ENCODE measurements at places on chromosomes 3 and 15.

DNA sequence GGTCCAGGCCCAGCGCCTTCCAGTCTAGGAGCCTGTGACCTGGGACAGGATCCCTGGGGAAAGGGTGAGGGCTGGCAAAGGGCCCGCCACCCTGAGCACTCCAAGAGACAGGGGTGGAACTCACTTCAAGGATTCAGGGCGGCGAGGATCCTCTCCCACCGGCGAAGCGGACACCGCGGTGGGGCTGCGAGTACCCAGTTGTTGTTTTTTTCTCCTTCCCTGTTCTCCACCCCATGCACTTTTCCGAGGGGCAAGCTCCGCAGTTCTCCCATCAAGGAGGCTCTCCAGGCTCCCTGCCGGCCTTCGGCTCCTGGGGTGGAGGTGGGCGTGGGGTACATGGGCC lies 387 bp upstream of the PAQR5 start:
- DNase-seq, result no peak

- DNase-seq, result no peak
These were observed 2.7 kb downstream of the VGLL3 start for GRCh38 chr3:86988235-86988634.

DNA sequence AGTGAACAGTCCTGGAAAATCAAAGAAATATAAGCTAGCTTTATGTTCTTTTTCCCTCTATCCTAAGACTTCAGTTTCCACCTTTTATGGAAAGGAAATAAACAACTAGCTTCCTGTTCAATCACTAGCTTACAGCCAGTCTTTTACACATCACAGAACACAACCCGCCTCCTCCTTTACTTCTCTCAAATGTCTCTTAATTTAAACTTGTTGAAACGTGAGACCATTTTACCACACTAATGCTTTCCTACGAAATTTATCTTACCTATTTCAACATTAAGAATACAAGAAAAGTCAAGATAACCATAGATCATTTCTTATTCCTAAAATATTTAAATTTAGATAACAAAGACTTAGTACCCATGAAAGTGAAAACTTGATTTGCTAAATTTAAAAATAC lies 6.2 kb downstream of the PRTG start:
- DNase-seq, result no peak

DNA sequence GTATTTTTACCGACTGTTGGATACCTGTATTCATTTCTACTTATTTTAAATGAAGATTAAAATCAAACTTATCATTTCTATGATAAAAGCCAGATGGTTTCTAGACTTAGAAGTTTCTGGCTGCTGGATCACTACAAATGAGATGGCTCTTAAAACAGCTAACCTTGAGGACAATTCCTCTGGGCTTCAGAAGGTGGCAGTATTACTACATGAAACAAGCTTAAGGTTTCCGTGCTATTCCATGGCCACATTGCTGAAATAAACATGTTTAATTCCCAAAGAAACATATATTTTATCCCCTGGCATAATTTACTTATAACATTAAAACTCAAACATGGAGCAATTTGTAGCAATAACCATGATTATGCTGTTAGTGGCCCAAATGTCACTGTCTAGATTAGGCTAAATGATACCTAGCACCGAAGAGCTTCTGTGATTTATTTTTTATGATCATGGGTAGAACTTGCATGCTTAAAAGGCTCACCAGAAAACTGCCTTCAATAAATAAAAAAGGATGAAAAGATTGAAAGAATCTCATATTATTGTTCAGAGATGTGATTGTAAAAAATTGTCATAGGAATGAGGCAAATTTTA lies 204.0 kb upstream of the NANOGP8 start:
- DNase-seq, result no peak

DNA sequence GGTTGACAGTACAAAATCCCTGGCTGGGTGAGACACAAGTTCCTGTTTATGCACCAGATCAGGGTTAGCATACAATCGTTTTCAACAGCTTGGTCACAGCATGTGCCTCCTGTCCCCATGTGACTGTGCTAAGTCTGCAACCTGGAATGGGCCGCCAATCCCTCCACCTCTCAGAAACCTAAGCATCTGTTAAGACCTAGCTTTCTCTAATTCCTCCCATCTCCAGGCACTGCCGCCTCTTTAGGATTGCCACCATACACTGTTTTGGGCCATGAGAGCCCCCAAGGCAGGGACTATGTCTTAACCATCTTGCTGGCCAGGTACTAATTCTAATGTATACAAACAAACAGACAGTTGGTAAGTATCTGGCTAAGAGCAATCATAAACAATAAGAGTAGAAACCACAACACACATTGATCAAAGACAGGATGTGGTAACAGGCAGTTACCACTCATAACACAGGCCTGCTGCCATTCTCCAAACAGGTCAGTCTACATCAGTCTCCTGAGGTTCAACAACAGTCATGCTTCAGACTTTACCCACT lies 25.6 kb downstream of the SEC22C start:
- DNase-seq, result peak; percentile 38

DNA sequence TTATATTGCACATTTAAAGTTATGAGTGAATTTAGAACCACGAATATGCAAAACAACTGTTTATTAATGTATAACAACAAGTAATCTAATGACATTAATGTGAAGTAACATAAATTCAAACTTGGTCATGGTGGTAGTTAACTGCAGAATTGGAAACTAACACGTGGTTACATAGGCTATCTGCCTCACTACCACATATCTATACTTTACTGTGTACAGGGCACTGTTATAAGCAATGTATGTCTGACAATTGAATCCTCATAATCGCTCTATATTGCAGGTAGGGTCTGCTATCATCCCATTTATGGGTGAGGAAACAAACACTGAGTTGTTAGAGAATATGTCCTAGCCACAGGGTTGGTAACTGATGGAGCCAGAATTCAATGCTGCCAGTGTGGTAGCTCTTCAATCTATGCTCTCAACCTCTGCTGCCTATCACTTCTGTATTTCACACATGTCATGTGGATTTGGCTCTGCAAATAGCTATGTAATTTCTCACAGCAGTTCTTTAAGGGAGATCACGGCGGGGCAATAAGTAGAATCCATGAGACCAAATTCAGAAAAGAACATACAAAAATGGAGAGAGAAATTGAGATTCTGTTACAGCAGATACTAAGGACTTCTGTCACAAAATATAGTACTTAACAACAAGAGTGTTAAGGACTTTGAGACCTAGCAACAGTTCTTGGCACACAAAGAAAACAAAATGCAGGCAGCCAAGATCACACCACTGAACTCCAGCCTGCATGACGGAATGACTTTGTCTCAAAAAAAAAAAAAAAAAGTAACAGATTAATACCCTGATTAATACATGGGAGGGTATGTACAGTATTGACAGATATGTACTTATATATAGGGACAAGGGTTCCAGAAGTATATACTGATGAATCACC lies 100.0 kb upstream of the CSPG5 start:
- no peak for DNase-seq

- no peak for DNase-seq
These were observed 137.3 kb downstream of the FEZF2 start for GRCh38 chr3:62236016-62236415.

DNA sequence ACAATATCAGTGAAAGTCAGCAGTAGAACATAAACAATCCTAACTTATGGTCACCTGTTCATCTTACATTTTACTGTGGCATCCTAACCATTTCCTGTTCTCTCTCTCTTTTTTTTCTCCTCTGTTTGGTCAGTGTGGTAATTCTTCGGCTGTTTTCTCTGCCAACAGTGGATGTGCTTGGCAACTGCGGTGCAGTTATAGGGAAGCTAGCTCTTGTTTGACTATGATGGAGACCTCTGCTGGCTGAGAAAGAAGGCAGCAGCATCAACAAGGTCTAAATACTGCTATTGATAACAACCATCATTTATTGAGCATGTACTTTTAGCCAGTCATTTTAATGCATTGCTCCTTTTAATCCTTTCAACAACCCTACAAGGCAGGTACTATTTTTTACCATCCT lies 723 bp upstream of the DRD3 start:
- DNase-seq, result no peak

DNA sequence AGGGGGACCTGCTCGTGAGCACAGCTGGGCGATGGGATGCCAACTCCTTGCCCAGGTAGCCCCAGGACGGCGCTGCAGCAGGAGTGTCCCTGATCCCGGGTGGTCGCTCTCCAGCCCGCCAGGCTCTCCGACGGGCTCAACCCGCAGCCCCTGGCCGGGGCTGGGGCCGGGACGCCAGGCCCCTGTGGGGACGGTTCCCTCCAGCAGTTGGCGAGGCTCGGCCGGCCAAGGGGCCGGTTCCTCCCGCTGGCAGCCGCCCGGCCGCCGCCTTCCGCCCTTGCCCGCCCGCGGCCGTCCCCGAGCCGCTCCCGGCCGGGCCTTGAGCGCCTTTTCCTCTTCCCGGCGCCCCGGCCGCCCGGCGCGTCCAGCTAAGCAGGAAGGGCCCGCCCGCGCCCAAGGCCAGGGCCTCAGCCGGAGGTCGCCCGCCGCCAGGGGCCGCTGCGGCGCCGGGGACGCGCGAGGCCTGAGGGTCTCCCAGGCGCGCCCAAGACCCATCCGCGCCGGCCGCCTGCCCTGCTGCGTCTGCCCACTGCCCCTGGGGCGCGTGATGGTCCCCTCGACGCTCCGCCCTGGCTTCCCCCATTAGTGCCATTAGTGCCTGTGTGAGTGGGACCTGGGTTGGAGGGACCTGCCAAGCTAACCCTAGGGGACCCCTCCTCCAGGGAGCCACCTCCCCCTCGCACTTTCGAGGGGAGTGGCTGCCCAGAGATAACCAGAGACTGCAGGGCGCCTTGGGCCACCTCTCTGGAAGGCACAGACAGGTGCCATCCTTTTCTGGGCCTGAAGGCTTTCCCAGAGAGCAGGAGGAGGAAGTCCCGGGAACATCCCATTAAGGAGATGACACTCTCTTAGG lies 106.4 kb downstream of the FBLN2 start:
- DNase-seq, result no peak

GRCh38 chr3:71581457-71582035 lies 2.0 kb downstream of the FOXP1 start:
- DNase-seq, result no peak

DNA sequence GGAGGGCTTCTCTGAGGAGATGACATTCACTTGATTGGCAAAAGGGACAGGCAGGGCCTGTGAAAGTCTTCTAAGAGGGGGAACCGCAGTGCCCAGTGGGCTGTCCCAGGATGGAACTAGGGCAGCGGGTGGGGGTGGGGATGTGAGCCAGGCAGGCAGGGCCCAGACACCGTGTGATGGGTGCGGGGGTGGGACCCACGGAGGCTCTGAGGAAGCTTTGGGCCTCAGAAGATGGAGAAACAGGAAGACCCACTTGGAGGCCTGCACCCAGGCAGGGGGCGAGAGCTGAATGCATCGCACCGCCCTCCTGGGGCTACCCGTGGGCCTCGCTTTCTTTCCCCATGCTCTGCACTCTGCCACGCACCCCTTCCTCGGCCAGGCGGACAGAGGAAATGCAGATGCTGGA lies 32.9 kb upstream of the ACAD9 start:
- DNase-seq, result no peak

GRCh38 chr3:173568623-173569022 lies 171.1 kb downstream of the NLGN1 start:
- no peak for DNase-seq

- no peak for DNase-seq
These were observed 2.2 kb downstream of the SMAD6 start for GRCh38 chr15:66704019-66704802.

DNA sequence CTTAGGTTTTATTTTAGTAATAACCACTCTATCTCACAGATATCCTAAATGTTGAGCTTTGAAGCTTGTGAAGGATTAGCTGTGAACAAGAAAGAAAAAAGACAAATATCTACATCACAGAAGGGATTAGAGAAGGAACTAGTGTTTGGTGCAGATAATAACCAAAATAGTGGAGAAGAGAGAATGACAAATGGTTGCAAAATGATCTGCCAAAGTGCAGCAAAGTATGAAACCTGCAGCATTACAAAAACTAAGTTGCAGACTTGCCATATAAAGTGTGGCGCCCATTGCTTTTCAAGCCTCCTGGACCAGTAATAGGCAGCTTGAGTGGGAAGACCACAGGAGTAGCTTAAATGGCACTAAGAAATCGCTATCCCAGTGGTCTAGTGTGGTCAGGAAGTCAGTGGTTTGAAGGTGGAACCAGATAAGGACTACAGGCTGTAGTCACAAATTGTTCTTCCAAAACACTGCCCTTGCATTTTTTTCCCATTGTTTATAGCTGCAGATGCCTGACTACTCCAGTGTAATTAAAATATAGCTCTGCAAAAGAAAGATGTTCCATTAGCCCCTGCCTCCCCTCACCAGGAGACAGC lies 20.7 kb downstream of the TPM1 start:
- DNase-seq, result no peak

DNA sequence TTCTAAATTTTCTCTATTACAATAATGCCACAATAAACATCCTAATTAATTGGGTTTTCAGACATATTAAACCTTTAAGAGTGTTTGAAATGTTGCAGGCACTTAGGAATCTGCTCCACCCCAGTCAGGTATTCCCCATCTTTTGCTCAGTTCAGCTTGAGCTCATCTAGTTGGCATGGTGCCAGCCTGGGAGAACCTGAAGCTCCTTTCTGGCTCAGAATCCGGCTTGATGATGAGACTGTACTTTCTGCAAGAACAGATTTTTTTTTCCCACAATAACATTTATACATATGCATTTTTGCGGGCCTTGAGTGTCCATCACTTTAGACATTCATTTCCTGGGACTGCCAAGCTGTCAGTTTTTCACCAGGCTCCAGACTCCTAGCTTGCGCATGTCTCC lies 7.7 kb upstream of the OXSR1 start:
- DNase-seq, result no peak

DNA sequence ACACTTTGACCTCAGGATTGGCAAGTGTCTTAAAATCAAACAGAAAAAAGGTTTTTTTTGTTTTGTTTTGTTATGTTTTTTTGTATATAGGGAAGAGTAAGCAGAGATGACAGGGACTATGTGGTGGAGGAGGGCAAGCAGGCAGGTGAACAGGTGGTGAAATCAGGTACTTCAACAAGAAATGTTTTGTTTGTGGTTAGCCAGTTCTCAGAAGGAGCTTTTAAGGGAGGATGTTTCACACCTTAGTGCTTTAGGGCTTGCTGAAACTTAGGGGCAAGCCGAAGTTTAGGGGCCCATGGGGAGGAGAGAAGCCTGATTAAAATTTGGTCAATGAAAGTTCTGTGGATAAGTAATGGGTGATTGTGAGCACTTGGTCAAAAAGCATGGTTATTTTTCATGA lies 370.7 kb upstream of the SLCO3A1 start:
- DNase-seq, result no peak

DNA sequence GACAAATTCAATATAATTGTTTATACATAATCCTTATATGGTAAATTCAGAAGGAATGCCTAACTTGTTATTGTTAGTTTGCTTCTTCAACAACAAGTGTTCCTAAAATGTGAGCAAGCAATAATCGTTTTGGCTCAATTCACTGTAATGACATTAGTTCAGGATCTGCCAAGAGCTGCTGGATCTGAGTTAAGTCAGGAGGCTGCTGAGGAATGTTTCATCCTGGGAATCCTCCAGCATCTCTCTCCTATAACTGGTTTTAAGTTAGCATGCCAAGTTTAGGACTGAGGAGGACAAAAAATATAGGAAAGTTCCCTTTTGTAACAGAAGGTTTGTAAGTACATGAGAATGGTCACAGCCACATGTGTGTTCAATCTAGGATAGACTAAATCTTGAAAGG lies 4.9 kb upstream of the GTF2A2 start:
- DNase-seq, result no peak

- DNase-seq, result no peak
These were observed 49.8 kb upstream of the SYN2 start for GRCh38 chr3:11954312-11954934.

- peak; percentile 48 for DNase-seq
These were observed 551 bp downstream of the NCBP2 start for GRCh38 chr3:196941729-196942225.

- DNase-seq, result no peak
These were observed 828.4 kb downstream of the TUSC7 start for GRCh38 chr3:117537949-117538348.

GRCh38 chr15:46344115-46344724 lies 709.4 kb downstream of the SQOR start:
- no peak for DNase-seq
